Hair follicle dermal papilla cell (primary cell): ENCODE measurements at places on chromosomes 5 and 9. TPM values are rescaled to one million over a fixed set of nuclear protein-coding genes. Genes with fewer than 3 reads are reported as not detected.

The KCNN2 gene
- total RNA-seq, result under 0.01 TPM in 1 of 2 replicates, not detected in the other

The HSPB3 gene
- total RNA-seq, result 5.8 and 10.1 TPM in 2 replicates

The NIPAL4 gene
- 0.12 and 0.32 TPM in 2 replicates for total RNA-seq

The MGAT4B gene
- 82.0 and 88.6 TPM in 2 replicates for total RNA-seq

The SHLD3 gene
- total RNA-seq, result 2.6 and 3.4 TPM in 2 replicates

The BSPRY gene
- total RNA-seq, result not detected in 2 replicates

The SLC25A2 gene
- 1.3 and 1.9 TPM in 2 replicates for total RNA-seq

The CTNNAL1 gene
- total RNA-seq, result 108 and 143 TPM in 2 replicates

The CARTPT gene
- not detected in 2 replicates for total RNA-seq

The NSG2 gene
- total RNA-seq, result under 0.01 TPM in 1 of 2 replicates, not detected in the other

The FBP1 gene
- not detected in 2 replicates for total RNA-seq

The CD274 gene
- 2.9 and 4.5 TPM in 2 replicates for total RNA-seq

The PCDHA8 gene
- total RNA-seq, result 0.16 and 0.24 TPM in 2 replicates

The LCP2 gene
- total RNA-seq, result not detected in 2 replicates
